ENCODE measurements at places on chromosomes 12 and 14.

GRCh38 chr12:75389061-75389460, 1.8 kb upstream of the GLIPR1L2 start:
- no peak for DNase-seq

DNA sequence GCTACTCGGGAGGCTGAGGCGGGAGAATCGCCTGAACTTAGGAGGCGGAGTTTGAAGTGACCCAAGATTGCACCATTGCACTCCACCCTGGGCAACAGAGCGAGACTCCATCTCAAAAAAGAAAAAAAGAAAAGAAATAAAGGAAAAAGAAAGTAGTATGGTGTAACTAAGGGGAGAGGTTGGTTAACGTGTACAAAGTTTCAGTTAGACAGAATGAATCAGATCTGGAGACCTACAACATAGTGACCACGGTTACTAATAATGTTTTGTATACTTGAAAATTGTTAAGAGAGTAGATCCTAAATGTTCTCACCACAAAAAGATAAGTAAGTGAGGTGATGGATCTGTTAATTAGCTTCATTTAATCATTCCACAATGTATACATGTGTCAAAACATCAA, 1208.8 kb downstream of the VRK1 start:
- DNase-seq, result no peak

DNA sequence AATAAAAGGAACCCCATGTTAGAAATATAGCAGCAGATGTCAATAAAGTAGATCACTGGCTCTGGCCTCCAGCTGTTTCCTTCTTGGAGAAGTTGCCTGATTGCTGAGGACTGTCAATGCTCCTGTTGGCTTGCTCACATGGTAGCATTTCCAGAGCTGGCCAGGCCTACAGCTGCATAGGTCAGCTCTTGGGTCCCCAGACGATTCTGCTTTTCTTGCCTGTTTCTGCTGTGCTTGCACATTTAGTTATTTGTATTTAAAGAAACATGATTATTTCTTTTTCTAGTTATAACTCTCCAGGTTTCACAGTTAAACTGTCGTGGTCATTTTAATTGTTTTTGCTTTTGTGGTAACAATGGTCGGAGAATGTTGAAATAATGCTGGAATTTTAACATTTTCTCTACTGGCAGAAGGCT, 7.2 kb downstream of the NAV3 start:
- no peak for DNase-seq

- DNase-seq, result no peak
Measured at GRCh38 chr14:99589651-99590530, 14.1 kb downstream of the CCDC85C start.

- no peak for DNase-seq
Measured at GRCh38 chr12:41073633-41074472, 114.3 kb upstream of the PDZRN4 start.

GRCh38 chr14:36879558-36879957, 217.9 kb downstream of the PAX9 start:
- no peak for DNase-seq

GRCh38 chr14:55412676-55413075, 1.0 kb upstream of the ATG14 start:
- no peak for DNase-seq

DNA sequence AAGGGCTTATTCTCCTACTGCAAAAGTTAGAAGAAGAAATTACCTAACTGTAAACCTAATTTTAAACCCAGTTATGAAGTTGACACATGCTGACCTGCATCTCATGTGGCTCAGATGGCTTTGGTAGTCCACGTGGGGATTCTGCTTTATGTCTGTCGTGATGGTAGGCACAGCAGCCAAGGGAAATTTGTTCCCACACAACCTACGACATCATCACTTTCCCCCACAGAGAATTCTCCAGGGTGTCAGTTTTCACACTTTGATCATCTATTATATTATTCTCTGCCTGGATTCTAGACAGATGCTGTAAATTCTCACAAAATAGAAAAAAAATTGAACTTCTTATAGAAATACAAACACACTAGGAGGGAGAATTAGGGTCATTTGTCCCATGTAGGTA, 70.6 kb downstream of the PTHLH start:
- DNase-seq, result no peak

DNA sequence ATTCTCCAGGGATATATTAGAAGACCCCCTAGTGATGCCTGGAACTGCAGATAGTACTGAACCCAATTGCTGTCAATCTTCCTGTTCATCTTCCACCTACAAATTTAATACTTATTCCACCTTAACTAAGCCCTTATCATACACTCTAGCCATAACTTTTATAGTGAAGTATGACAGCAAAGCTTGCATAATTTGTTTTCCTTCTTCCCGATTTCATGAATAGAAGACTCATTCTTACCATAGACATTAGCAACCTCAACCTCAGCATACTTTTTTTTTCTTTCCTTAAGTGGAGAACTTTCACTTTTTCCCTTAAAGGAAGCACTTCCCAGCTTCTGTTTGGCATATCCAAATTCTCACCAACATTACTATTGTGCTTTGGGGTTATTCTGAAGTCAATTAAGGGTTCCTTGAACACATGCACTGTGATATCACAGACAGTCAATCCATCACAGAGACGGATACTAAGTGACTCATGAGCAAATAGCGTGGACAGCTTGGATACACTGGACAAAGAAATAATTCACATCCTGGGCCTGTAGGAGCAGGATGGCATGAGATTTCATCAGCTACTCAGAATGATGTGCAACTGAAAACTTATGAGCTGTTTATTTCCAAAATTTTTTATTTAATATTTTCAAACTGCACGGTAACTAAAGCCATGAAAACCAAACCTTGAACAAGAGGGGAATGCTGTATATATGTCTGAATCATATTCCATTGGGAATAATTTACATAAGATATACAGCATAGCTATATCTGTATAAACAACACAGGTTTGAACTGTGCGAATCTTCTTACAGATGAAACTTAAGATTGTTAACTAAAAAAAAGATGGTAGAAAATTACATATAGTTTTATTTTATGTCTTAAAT, 63.9 kb downstream of the SYT1 start:
- DNase-seq, result no peak

DNA sequence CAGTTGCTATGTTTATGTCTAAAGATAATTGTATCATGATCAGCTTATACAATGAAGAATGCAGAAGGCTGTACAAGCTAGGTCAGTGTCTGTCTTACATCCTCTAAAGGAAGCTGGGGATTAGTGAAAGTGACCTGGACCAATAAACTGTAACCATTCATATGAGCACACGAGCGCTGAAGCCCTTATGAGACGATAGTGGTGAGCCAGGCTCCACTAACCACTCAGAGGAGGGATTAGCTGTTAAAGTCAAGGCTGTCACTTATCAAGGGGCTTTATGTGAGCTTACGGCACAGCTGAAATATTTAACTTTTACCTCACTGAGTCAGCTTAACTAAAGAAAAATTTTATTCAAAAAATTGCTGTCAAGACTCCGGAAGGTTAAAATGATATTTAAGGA, 30.3 kb downstream of the NDUFA12 start:
- DNase-seq, result no peak

GRCh38 chr14:71286126-71286525, 378.9 kb downstream of the PCNX1 start:
- no peak for DNase-seq

- DNase-seq, result no peak
Measured at GRCh38 chr14:77100961-77101360, 2.9 kb downstream of the CIPC start.

DNA sequence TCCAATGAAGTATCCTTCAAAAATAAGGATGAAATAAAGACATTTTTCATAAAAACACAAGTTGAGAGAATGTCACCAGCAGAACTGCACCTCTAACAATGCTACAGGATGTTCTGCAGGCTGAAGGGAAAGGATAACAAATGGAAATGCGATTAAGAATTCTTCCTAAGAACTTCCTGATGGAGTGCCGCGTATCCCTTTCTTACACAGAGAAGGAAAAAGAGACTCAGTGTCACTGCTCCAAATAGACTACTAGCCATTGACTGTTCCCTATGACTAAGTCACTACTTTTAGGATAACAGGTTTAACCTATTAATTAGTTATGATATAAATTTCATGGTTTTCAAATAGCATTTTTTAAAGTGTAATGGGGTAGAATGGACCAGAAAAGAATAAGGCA, 3.2 kb downstream of the ANO2 start:
- DNase-seq, result no peak

- no peak for DNase-seq
Measured at GRCh38 chr12:66269757-66270383, 32.4 kb upstream of the HELB start.

GRCh38 chr14:103143506-103143905, 20.2 kb downstream of the TNFAIP2 start:
- DNase-seq, result no peak

DNA sequence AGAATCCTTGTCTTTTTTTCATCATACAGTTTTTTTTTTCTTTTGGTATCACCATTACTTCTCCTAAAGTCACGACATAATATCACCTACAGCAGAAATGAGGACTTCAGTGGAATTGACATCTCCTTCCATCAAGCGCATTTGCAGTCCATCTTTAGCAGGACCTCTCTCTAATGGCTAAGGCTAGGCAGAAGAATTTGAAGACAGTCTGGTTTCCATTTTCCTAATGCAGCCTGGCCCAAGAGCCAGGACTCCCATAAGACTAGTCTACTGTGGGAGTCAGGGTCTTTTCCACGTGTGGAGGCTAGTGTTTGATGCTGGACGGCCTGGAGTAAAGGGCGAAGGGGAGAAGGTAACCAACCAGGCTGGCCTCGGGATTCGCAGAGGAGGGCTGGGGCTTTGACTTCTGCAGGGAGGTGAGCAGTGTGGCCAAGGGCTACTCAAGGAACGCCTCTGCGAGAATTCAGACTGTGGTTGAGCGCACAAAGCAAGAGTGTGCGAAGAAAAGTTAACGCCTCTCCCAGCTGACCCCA, 769 bp upstream of the ZNF740 start:
- peak; percentile 27 for DNase-seq

All from DMS79 (cell line).